ENCODE measurements at places on chromosomes 7 and 10.

GRCh38 chr10:72065439-72066025 lies 22.8 kb downstream of the SPOCK2 start:
- DNase-seq: no peak

GRCh38 chr7:69880840-69881239 lies 282.6 kb downstream of the AUTS2 start:
- no peak for DNase-seq

- DNase-seq: no peak
These were observed 97.3 kb downstream of the PPP1R9A start for GRCh38 chr7:95004618-95005247.

- no peak for DNase-seq
These were observed 3.2 kb downstream of the VWA2 start for GRCh38 chr10:114242235-114242634.

GRCh38 chr10:84837041-84837812 lies 508.8 kb downstream of the CCSER2 start:
- no peak for DNase-seq

All from hippocampal formation (tissue), 2 donors.